ENCODE measurements at places on chromosomes 13 and 19. TPM values are rescaled to one million over a fixed set of nuclear protein-coding genes. Genes with fewer than 3 reads are reported as not detected.

CGB3 gene
- total RNA-seq: not detected

FSD1 gene
- total RNA-seq: 51.4 TPM

MYH14 gene
- total RNA-seq: 4.4 TPM

CIRBP gene
- 512 TPM for total RNA-seq

C1QTNF9B gene
- not detected for total RNA-seq

ANGPTL8 gene
- not detected for total RNA-seq

HIPK4 gene
- not detected for total RNA-seq

Measured in diencephalon (tissue), 1 donor.